ENCODE measurements at places on chromosomes 4 and X.

DNA sequence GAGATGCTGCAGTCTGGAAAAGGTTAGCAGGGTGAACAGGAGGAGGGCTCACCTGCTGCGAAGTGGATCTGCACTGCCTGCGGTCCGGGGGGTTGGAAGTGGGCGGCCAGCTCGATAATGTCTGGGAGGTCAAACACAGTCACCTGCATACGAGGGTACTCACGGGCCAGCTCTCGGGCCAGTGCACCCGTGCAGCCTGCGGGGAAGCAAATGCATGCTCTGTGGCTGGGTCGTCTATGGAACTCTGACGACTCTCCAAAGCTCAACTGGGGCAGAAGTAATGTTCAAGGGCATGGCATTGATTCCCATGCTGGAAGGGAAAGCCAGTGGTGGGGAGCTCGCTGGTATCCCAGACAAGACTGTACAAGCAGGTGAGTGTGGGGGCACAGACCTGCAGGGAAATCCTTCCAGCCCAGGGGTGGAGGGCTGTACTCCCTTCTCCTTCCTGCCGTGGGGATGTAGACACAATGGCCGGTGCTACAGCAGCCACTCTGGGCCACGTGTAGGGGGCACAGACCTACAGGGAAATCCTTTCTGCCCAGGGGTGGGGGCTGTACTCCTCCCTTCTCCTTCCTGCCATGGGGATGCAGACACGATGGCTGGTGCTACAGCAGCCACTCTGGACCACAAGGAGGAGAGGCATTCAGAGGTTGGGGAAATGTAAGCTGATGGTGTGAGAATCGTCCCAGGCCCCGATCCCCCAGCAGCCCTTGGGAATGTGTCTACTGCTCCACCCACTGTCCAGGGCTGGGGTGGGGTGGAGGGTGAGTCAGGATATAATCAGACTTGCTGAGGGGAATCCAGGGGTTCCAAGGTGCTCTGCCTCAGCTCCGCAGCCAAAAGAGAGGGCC lies 26.2 kb upstream of the SLC25A6 start:
- no peak for DNase-seq

- no peak for DNase-seq
Measured at GRCh38 chr4:90069151-90069550, 58.0 kb upstream of the CCSER1 start.

- DNase-seq: no peak
Measured at GRCh38 chrX:24648495-24648894, 1.3 kb upstream of the PCYT1B start.

DNA sequence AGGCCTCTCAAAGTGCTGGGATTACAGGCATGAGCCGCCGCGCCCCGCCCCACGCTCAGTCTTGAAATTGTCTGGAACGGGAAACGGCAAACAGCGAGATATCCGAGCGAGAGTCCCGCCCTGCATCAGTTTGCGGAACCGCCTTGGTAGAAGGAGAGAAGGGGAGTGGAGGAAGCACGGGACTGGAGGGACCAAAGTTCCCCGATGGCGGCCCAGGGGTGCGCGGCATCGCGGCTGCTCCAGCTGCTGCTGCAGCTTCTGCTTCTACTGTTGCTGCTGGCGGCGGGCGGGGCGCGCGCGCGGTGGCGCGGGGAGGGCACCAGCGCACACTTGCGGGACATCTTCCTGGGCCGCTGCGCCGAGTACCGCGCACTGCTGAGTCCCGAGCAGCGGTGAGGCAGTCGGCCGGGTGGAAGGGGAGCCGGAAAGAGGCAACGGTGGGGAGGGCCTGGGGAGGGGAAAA lies at the start of gene BST1:
Gene BST1 (plus strand): TSS at position 125 of the 463 bp plus-strand sequence. CDS start 80 bp downstream, at position 205.
- peak; percentile 87 for DNase-seq

DNA sequence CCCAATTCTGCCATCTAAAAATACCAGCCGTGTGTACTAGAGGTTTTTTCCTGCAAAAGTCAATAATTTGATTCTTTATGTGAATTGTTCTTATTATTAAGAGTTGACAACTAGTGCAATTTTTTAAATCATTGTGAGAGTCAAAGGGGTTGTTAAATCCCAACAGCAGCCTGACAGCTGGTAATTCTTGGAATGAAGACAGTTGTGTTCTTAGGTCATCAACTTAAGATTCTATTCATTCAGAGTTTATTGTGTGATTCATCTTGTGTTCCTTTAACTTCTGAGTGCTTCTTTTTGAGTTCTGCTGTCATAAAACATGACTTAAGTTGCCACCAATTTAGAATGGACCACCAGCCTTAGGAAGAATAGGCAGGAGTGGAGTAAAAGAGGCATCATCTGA lies 329.0 kb downstream of the NAF1 start:
- DNase-seq: no peak

DNA sequence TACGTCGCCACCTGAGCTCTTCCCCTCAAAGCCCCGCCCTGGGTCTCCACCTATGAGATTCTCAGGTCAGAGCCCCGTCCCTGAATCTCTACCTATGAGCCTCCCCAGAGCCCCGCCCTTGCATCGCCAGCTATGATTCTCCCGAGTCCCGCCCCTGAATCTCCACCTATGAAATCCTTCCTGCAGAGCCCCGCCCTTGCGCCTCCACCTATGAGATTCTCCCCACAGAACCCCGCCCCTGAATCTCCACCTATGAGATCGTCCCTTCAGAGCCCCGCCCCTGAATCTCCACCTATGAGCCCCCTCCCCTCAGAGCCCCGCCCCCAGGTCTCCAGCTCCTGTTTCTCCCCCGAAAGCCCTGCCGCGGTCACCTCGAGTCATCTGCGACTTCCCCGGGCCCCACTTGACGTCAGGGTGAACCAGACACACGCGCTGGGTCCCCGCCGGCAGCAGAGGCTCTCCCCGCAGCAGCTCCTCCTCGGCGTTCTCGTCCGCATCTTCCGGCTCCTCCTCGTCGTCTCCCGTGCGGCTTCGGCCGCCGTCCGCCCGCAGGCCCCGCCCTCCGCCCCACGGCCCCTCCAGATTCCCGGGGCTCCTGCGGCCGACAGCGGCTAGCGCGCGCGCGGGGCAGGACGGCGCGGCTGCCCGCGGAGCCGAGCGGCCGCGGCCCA lies 393 bp downstream of the GTPBP6 start:
- no peak for DNase-seq

GRCh38 chr4:10069075-10069642 lies 47.4 kb downstream of the WDR1 start:
- DNase-seq: no peak

- no peak for DNase-seq
Measured at GRCh38 chr4:179110816-179111215, 1668.6 kb upstream of the AGA start.

GRCh38 chrX:134925551-134925950 lies 65.2 kb upstream of the SMIM10 start:
- DNase-seq: no peak

GRCh38 chr4:87574996-87575395 lies 33.3 kb upstream of the DSPP start:
- DNase-seq: no peak
